ENCODE measurements at places on chromosomes 1 and 21.

DNA sequence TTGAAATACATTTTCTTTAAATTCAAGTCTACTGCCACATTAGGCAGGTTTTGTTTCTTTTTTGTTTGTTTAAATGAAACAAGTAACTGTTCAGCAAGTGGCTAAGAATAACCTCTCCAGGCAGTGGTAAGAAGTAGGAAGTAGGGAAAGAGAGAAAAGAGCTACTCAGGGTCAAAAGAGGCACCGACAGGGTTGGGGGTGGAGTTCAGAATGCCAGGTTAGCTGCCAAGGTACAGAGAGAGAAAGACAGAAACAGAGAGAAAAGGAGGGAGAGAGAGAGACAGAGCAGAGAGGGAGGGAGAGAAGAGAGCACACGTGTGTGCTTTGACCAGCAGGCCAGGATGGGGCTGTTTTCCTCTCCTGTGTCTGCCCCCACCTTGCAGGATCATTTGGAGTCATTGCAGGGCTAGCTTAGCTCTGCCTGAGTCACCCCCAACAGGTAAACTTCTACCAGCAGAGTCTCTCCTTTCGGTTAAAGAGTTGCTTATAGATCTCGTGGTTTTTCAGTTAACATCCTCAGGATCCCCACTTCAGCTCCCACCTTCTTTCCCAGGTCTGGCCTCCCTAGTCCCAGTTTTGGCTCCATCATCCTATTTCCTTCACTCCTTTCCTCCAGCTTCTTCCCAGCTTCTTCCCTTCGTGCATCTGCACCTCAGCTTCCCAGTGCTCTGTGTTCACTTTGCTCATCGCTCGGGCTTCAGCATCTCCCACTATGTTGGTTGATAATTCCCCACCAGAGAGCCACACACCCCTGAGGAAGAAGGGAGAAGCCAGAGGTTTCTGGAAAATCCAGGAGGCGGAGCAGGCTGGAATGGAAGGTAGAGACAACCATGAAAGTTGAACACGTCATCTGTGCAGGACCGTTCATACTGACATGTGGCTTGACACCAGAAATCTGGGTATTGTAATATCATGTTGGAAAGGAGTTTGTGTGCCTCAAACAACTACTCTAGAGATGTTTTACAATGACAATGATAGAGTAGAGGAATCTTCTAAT, 21.8 kb upstream of the RAB4A start:
- DNase-seq: no peak

GRCh38 chr1:32893198-32894018, 7.1 kb downstream of the HPCA start:
- DNase-seq: no peak

DNA sequence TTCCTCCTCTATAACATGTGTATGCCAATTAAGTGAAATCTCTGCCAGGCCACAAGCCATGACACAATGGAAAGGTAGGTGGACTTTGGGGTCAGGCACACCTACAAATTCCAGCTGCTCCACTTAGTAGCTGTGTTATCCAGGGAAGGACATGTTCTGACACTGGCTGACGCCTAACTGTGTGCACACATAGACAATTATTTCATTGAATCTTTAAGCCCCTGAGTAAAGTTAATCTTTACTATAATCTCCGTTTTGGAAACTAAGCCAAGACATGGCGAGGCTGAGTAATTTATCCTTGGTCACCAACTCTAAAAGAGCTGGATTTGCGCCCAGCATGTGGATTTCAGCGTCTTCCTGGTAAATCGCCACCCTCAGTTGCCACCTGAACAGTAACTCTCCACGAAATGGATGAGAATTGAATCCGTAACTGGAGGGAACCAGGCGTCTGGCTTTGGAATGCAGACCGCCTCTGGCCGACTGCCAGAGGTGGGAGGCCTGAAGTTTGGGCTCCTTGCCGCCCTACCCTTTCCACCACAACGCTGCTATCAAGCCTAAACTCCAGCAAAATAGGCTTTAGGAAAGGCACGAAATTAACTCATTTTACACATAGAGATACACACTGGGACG, 888 bp upstream of the SNRPE start:
- DNase-seq: no peak

- DNase-seq: no peak
These were observed 16.9 kb upstream of the RPF1 start for GRCh38 chr1:84462118-84462517.

DNA sequence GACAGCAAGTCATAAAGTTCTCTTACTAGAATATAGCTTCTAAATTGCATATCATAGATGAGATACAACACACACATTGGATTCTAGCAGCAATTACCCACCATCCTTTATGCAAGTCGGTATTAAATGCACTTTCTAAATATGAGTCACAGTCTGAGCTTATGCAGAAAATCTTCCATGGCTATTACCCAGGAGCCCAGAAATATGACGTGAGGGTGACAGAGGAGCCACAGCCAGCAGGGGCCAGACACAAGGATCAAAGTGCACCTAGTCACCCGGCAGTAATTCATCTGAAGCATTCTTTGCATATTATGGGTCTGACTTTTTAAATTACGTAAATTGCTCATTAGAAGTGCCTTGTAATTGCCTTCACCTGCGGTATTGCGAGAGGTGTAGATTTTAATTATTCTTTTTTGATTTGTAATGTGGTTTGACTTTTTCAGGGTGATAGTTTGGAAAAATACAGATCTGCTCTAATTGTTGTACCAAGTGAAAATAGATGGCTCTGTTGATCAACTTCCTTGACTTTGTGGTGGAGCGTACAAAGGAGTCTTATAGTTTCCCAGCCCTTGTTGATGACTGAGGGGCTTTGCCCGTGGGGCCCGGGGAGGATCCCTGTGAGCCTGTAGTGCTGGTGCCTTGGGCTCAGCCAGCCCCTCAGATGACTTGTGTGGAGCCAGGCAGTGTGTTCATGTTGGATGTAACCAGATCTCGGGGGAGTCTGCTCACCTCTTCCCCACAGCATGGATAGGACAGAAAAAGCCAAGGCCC, 470.0 kb upstream of the VAMP3 start:
- peak; percentile 71 for DNase-seq

- DNase-seq: no peak
These were observed 1.1 kb upstream of the TTC39A start for GRCh38 chr1:51331206-51332100.

DNA sequence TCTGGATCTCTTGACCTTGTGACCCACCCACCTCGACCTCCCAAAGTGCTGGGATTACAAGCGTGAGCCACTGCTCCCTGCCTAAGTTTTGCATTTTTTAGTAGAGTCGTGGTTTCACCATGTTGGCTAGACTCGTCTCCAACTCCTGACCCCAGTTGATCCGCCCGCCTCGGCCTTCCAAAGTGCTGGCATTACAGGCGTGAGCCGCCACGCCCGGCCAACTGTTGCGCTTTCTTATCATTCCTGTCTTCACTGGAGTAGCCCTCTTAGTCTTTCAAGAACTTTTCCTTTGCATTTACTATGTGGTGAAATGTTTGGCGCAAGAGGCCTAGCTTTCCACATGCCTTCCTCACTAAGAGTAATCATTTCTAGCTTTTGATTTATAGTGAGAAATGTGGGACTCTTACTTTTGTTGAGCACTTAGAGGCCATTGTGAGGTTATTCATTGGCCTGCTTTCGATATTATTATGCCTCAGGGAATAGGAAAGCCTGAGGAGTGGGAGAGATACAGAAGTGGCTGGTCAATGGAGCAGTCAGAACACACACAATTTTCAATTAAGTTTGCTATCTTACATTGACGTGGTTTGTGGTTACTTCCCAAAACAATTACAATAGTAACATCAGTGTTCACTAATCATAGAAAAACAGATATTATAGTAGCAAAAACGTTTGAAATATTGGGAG, 111.0 kb downstream of the ZMYM4 start:
- no peak for DNase-seq

- DNase-seq: no peak
These were observed 127.8 kb downstream of the GRIK3 start for GRCh38 chr1:36906555-36906954.

- DNase-seq: no peak
These were observed 139.1 kb downstream of the PEX14 start for GRCh38 chr1:10613861-10614260.

DNA sequence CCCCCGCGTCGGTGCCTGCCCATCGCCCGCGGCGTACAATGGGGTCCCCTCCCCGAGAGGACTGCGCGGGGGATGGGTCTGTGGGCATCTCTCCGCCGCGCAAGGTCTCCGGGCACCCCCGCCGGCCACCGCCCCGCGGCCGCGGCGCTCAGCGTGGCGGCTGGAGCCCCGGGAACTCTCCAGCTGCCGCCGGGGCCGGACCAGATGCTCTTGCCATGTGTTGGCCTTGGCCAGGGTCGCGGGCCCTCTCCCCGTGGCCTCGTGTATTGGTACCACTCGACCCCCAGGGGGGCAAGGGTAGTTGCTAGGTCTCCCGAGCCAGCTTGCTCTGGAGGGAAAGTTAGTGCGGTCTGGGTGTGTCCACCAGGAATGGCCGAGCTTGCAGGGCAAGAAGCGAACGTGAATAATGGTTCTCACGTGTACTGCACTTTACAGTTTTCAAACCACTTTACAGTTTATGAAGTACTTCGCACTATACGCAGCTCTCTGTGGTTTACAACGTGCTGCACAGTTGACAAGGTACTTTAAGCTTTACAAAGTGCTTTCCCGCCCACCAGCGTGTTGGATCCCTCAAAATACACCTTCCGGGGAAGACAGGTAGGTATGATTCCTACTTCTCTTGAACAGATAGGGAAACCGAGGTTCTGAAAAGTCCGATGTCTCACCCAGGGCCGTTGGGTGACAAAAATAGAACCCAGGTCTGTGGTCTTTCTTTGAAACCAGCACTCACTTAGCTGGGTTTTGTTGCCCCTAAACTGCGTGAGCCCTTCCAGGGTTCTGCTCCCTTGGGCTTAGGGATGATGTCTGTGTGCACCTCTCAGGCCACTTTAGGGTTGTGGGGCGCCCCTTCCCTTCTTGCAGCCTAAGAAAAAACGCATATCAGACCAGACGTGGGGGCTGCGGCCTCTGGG, 1.2 kb downstream of the EPHB2 start:
- DNase-seq: no peak

- DNase-seq: no peak
These were observed 24.2 kb upstream of the NPL start for GRCh38 chr1:182765391-182765790.

DNA sequence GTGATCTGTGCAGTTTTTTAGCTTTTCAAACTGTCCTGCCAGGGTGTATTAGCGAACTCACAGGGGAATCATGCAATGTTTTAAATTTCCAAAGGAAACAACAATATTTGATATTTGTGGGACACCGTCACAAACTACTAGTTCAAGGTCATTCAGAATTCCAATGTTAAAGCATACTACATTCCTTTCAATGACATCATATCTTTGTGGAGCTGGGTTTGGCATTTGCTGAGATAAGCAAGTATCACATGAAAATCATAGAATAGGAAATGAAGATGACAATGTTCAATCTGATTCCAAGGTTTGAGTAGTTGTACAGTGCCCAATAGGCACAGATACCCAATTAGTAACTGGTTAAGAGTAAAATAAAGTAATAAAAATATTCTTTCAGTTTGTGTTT, 35.6 kb downstream of the NUF2 start:
- no peak for DNase-seq

All from AG04450 (cell line).